ENCODE measurements at places on chromosomes 3 and 15. TPM values are rescaled to one million over a fixed set of nuclear protein-coding genes. Genes with fewer than 3 reads are reported as not detected.

Gene NEO1
- total RNA-seq, result 0.29 TPM

Gene APEH
- total RNA-seq, result 81.3 TPM

Gene EAF1
- 35.6 TPM for total RNA-seq

Gene ITGB5
- total RNA-seq, result 149 TPM

Gene AHSG
- not detected for total RNA-seq

Gene STAB1
- total RNA-seq, result 215 TPM

Gene GOLGA8R
- 1.3 TPM for total RNA-seq

Gene LMAN1L
- total RNA-seq, result under 0.01 TPM

Gene MUSTN1
- not detected for total RNA-seq

Gene TBCCD1
- total RNA-seq, result 24.1 TPM

Gene PDE12
- 31.3 TPM for total RNA-seq

Gene GPR87
- total RNA-seq, result not detected

Gene TUSC7
- not detected for total RNA-seq

Gene CYP1A1
- total RNA-seq, result 4.5 TPM

Gene CD96
- total RNA-seq, result not detected

Gene GABRA5
- total RNA-seq, result not detected

Gene SLC27A2
- total RNA-seq, result not detected

Gene GMNC
- not detected for total RNA-seq

Gene CSPG4
- total RNA-seq, result 0.13 TPM

Gene LNP1
- 2.2 TPM for total RNA-seq

Gene CASR
- not detected for total RNA-seq

Gene TSEN2
- 23.3 TPM for total RNA-seq

Gene ZKSCAN7
- total RNA-seq, result 0.66 TPM

Gene GOLGA6L7
- total RNA-seq, result not detected

Gene INSYN1
- total RNA-seq, result 0.14 TPM

Gene MAP3K13
- 25.8 TPM for total RNA-seq

Gene HOMER2
- 1.2 TPM for total RNA-seq

Gene IL17RB
- 0.22 TPM for total RNA-seq

Gene C15orf61
- total RNA-seq, result 3.3 TPM

Gene PLSCR1
- 82.5 TPM for total RNA-seq

Gene NDN
- 28.5 TPM for total RNA-seq

Gene SLC30A4
- total RNA-seq, result 6.8 TPM

Gene GNB4
- total RNA-seq, result 113 TPM

Gene SPESP1
- 2.1 TPM for total RNA-seq

Gene ULK4
- total RNA-seq, result 27.4 TPM

Gene RMDN3
- total RNA-seq, result 28.3 TPM

Gene SH2D7
- total RNA-seq, result not detected

Gene NEK10
- 20.6 TPM for total RNA-seq

Gene CCR3
- not detected for total RNA-seq

Gene CLRN1
- not detected for total RNA-seq

Gene RLBP1
- not detected for total RNA-seq

Gene ARGFX
- not detected for total RNA-seq

Gene FANCD2OS
- total RNA-seq, result not detected

Gene PLA2G4D
- not detected for total RNA-seq

Gene TIGIT
- not detected for total RNA-seq

Gene NFKBIZ
- 37.5 TPM for total RNA-seq

Gene HCLS1
- total RNA-seq, result 43.8 TPM

Gene CATSPER2
- 2.1 TPM for total RNA-seq

Gene CFAP100
- not detected for total RNA-seq

Gene EPHB1
- total RNA-seq, result 0.79 TPM

Gene LRRC34
- total RNA-seq, result 7.2 TPM

Gene ASB14
- not detected for total RNA-seq

Gene CSTA
- total RNA-seq, result not detected

Gene TMCO5A
- not detected for total RNA-seq

Gene SLC28A1
- not detected for total RNA-seq

Gene MSL2
- 33.9 TPM for total RNA-seq

Gene ZMAT3
- total RNA-seq, result 71.9 TPM

Gene TRPM1
- 0.27 TPM for total RNA-seq

Data from thoracic aorta endothelial cell (primary cell).